ENCODE measurements at places on chromosomes 7 and 10.
A peak's percentile ranks its signal among the peaks of the same experiment; 100 is the strongest.

DNA sequence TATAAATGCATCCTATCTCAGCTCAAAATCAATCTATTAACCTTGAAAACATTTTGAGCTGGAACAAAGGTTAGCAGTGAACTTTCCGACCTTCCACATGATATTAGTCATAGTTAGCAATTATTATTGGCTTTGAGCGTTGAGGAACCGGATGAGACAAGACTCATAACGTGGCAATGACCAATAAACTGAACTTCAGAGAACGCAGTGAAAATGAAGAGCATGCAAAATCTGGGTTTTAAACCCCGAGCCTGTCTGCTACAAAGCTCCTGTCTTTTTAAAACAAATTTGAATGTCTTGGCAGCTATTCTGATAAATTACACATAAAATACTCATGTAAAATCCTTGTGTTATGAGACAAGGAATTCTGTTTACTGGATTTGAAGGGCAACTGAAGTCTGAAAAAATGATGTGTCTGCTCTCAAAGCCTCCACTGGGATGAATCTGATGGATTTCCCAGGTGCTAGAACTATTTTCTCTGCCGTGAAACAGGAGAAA lies 74.7 kb upstream of the ITGB1 start:
- ATAC-seq = peak; percentile 89

DNA sequence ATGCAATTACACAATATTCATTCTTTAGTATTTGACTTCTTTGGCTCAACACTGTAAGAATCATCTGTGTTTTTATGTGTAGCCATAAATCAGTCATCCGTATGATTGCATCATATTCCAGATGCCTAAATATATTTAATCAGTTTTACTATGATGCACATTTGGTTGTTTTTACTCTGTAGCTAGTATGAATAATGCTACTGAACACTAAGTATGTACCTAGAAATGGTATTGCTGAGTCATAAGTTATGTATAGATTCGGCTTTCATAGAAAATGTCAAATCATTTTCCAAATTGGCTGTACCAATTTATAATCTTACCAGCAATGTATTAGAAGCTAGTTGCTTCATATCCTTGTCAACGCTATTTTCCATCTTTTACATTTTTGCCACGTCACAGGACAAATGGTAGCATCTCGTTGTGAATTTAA lies 197.3 kb upstream of the PLXNA4 start:
- ATAC-seq = peak; percentile 29

- ATAC-seq = no peak
These were observed 3.0 kb downstream of the ADRA2A start for GRCh38 chr10:111079781-111080180.

GRCh38 chr10:17648243-17649035 lies 4.5 kb downstream of the STAM start:
- ATAC-seq = no peak

GRCh38 chr10:45040921-45041542 lies 40.3 kb downstream of the ZNF22 start:
- no peak for ATAC-seq

DNA sequence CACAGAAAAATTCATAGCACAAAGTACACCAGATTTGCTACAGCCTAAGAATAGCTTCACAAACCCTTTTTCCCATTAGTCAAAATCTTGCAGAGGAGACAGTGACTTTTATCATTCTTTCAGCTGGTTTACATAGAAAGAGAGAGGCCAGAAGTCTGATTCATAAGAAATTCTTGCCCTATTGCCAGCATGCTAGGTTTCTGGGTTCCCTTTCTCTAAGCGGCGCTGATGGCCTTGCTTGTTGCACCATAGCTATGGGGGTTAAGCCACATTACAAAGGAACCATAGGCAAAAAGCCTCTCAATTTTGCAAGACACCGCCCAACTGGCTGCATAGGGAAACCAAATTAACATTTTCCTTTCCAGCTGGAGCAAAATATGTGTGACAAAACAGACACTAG lies 87.4 kb downstream of the ZNF467 start:
- ATAC-seq = no peak

DNA sequence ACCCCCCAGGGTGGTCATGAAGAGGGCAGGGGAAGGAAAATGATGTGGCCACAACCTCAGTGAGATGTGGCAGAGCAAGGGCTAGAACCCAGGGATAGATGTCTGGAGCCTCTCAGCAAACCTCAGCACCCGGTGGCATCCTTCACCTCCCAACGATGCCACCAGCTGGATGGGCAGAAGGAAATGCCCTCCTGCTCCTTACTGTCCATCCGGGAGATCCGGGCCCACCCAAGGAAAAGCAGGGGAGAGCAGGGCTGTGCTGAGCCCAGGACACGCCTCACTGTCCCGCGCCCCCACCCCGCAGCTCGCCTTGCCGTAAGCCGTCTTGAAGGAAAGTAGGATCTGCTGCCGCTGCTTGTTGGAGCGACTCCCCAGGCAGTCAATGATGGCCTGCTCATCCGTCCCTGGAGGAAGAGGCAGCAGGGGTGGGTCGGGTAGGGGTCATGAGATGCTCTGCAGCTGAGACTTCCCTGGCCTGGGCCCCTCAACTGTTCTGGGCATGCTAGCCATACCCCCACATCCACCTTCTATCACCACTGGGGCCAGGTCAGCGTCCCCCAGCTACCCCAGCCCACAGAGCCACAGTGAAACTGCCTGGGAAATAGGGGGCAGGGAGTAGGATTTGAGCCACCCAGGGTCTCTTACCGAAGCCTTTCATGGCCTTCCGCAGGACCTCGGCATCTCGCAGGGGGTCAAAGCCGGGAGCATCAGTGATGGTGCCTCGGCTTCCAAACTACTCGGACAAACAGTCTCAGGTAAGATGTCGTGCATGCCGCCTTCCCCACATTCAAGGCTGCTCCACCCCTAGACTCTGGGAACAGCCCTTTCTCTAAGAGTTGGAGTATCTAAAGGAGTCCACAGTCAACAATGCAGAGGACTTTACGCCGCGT lies 34.3 kb downstream of the PLAC9 start:
- ATAC-seq = no peak

DNA sequence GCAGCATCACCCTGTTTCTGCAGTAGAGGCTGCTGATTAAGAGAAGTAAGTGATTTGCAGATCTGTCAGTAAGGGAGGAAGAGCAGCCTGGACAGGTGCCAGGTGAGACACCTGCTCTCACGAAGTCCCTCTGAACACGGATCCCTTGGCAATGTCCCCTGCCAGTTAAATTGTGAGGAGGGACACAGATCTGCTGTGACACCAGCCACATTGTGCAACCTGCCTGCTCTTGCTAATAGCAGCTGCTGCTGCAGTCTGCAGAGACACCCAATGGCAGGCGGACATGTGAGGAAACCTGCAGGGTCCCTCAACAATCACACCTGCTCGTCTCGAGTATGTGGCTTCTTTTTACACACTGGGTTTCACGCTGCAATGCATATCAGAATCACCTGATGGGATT lies 31.9 kb downstream of the ANXA11 start:
- ATAC-seq = no peak

GRCh38 chr7:23471106-23471859 lies 992 bp upstream of the IGF2BP3 start:
- peak; percentile 48 for ATAC-seq

- peak; percentile 81 for ATAC-seq
These were observed at the start of gene HTR7 for GRCh38 chr10:90857635-90858460. Gene HTR7 (minus strand): TSS chr10:90858039. CDS start chr10:90857671, 368 bp downstream.

- no peak for ATAC-seq
These were observed 25.7 kb downstream of the CAMK1D start for GRCh38 chr10:12375076-12375504.

GRCh38 chr7:9200626-9201025 lies 767.2 kb downstream of the NXPH1 start:
- no peak for ATAC-seq

GRCh38 chr10:71379118-71379766 lies 17.5 kb upstream of the CDH23 start:
- ATAC-seq = no peak
